A549 treated with Mapracorat at 1 μM for 4 hours (cell line): ENCODE measurements at places on chromosomes 4 and X. TPM values are rescaled to one million over a fixed set of nuclear protein-coding genes. Genes with fewer than 3 reads are reported as not detected.

Gene HSFX3
- not detected in 5 replicates for total RNA-seq

Gene SAGE1
- 0.06 to 0.09 TPM (median 0.07 TPM) in 4 of 5 replicates, not detected in the other for total RNA-seq

Gene TLR2
- total RNA-seq = 0.29 to 0.79 TPM (median 0.51 TPM) in 5 replicates

Gene SPANXA2
- 0.38 to 0.45 TPM in 2 of 5 replicates, not detected in the others for total RNA-seq

Gene GAGE12G
- total RNA-seq = not detected in 5 replicates

Gene PDLIM3
- 0.07 to 0.42 TPM (median 0.22 TPM) in 4 of 5 replicates, not detected in the other for total RNA-seq

Gene TREX2
- 0.96 to 1.7 TPM (median 1.3 TPM) in 5 replicates for total RNA-seq

Gene AMBN
- not detected in 5 replicates for total RNA-seq

Gene CENPVL2
- not detected in 5 replicates for total RNA-seq

Gene DUSP21
- total RNA-seq = not detected in 5 replicates

Gene TGIF2LX
- not detected in 5 replicates for total RNA-seq

Gene TMEM255A
- 0.15 to 0.39 TPM (median 0.28 TPM) in 5 replicates for total RNA-seq

Gene PNCK
- 0.12 to 0.60 TPM (median 0.23 TPM) in 4 of 5 replicates, not detected in the other for total RNA-seq

Gene ZNF718
- 0.43 to 0.60 TPM (median 0.55 TPM) in 5 replicates for total RNA-seq

Gene GPRASP2
- 4.2 to 6.0 TPM (median 5.5 TPM) in 5 replicates for total RNA-seq

Gene SHROOM2
- 0.73 to 0.89 TPM (median 0.88 TPM) in 5 replicates for total RNA-seq

Gene ERCC6L
- 10.5 to 12.7 TPM (median 12.1 TPM) in 5 replicates for total RNA-seq

Gene NWD2
- not detected in 5 replicates for total RNA-seq

Gene UCHL1
- total RNA-seq = 937 to 1,027 TPM (median 984 TPM) in 5 replicates

Gene IL15
- total RNA-seq = 12.9 to 17.5 TPM (median 14.4 TPM) in 5 replicates

Gene MAPK10
- 0.33 to 0.51 TPM (median 0.35 TPM) in 5 replicates for total RNA-seq

Gene SASH3
- total RNA-seq = not detected in 5 replicates

Gene RAB33A
- 0.13 to 0.32 TPM (median 0.27 TPM) in 5 replicates for total RNA-seq

Gene TRAM1L1
- total RNA-seq = 0.45 to 0.70 TPM (median 0.48 TPM) in 5 replicates

Gene ARR3
- total RNA-seq = not detected in 5 replicates

Gene PABPC4L
- total RNA-seq = 0.05 to 0.09 TPM (median 0.07 TPM) in 4 of 5 replicates, not detected in the other

Gene PAGE2B
- total RNA-seq = not detected in 5 replicates

Gene HAND2
- 0.41 to 0.65 TPM (median 0.63 TPM) in 5 replicates for total RNA-seq

Gene CT47B1
- total RNA-seq = not detected in 5 replicates

Gene RADX
- 0.05 to 0.19 TPM (median 0.09 TPM) in 5 replicates for total RNA-seq

Gene FGA
- 16.0 to 20.0 TPM (median 16.2 TPM) in 5 replicates for total RNA-seq

Gene MAGEA9B
- not detected in 5 replicates for total RNA-seq

Gene YIPF7
- not detected in 5 replicates for total RNA-seq

Gene P2RY10
- not detected in 5 replicates for total RNA-seq

Gene CITED1
- total RNA-seq = 0.81 to 3.0 TPM (median 1.9 TPM) in 5 replicates

Gene RHOXF1
- not detected in 5 replicates for total RNA-seq

Gene ZAR1
- total RNA-seq = 0.12 to 0.14 TPM (median 0.12 TPM) in 3 of 5 replicates, not detected in the others

Gene MND1
- 12.3 to 18.7 TPM (median 13.3 TPM) in 5 replicates for total RNA-seq
